Epithelial cell of proximal tubule (primary cell): ENCODE measurements at places on chromosomes 7 and 10. TPM values are rescaled to one million over a fixed set of nuclear protein-coding genes. Genes with fewer than 3 reads are reported as not detected.
A peak's percentile ranks its signal among the peaks of the same experiment; 100 is the strongest.

DNA sequence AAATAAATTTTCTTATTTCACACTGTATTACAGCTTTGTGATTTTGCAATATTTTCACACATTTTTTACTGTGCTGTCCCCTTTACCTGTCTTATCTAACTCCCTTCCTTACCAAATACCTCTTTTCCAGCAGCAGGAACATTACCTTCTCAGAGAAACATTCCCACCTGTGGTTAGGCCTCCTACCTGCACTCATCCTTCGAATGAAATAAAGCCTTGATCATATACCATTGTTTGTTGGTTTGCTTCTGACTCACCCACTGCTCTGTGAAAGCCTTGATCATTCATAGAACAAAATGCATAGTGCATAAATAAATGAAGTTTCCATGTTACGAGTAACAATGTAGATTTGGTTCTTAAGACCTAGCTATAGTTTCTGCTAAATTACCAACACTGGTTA is 256.3 kb downstream of the ARL4A start:
- no peak for DNase-seq

DNA sequence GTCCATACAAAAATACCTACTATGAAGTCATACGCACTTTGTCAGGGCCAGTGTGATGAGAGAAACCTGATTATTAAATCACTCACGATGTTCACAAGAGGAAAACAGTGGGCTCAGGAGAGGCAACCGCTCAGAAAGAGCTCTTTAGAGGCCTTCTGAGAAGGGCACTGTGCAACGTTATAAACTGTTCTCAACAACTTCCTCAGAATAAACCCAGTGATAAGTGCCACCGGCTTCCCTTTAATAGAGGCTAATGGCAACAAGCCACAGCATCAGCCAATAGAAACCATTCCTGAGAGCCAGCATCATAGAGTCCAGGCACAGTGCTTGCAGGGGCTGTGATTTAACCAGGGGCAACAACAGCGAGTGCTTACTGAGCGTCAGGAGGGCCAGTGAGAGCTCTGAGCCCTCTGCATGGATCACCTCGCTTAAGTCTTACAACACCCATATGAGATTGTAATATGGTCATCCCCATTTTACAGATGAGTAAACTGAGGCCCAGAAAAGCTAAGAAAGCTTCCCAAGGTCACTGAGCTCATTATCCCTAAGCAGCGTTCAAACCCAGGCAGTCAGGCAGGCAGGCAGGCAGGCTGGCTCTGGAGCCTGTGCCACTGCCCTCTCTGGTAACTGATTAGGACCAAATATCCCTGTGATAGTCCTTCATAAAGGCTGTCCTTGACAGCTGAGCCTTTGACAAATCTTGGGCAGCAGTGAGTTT is 30.9 kb upstream of the ATXN7L1 start:
- no peak for DNase-seq

GRCh38 chr10:99292159-99292558 is 37.0 kb upstream of the CNNM1 start:
- DNase-seq = peak; percentile 15

DNA sequence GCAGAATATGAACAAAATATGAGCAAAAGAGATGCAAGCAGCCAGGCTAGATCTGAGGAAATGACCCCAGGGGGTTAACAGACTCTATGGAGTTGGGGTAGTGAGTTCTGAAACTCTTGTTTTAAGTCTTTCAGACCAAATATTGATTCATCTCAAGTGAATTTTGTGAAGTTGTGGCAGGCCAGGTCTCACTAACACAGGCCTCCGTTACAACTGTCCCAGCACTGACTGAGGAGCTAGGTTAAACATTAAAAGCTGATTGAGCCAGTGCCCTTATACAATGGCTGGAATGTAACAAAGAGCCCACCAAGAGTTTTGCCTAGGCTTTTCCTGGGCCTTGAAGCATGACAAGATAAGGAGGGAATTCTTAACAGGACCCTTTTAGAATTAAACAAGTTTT is 192.3 kb upstream of the STK17A start:
- DNase-seq = peak; percentile 39

INHBA gene
- total RNA-seq = 5.9 and 8.9 TPM in 2 replicates

DNA sequence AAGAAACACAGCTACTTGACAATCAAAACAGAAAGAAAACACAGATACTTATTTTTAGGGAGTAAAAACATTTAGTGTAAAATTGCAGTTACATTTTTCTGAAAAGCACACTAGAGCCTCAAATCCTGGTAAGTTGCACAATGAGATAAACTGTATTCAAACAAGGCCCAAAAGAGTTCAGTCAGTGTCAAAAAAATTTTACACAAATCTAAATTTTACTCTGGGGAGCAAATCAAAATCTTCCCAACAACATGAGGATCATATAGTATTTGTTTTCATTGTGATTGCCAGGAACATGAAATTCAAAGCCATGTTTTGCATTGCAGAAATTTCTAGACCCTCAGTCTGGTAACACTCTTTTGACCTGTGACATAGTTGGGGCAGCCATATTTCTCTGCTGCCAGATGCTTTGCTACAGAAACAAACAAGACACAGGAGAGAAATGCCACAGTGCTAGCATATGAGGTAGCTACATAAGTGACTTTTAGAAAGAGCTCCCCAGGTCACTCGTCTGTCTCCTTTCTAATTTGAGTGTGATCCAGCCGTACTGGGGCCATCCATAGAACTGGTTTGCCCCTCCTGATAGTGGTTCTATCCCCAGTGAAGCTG is 49.6 kb downstream of the PDE1C start:
- no peak for DNase-seq

GRCh38 chr7:158976468-158976848 is 120.1 kb downstream of the DYNC2I1 start:
- no peak for DNase-seq

LRRTM3 gene
- total RNA-seq = 0.06 TPM in 1 of 2 replicates, not detected in the other

DNA sequence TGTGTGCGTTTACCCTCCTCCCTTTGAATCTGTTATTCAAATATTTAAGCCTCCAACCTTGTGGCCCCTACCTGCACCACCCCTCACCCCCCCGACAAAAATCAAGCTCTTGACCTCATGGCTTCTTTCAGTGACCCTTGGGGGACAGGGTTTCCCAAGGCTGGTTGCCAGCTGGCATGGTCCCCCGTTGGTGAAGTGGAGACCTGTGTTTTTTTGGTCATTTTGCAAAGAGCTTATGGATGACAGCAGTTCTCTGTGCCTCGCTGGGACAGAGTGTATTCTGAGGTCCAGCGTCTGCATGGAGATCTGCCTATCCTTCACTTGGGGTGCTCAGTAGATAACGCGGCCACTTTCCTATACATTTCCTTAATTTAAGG is 111.0 kb downstream of the TCF7L2 start:
- DNase-seq = no peak

- DNase-seq = no peak
Observed at GRCh38 chr7:65892161-65892560, 19.3 kb downstream of the VKORC1L1 start.

DNA sequence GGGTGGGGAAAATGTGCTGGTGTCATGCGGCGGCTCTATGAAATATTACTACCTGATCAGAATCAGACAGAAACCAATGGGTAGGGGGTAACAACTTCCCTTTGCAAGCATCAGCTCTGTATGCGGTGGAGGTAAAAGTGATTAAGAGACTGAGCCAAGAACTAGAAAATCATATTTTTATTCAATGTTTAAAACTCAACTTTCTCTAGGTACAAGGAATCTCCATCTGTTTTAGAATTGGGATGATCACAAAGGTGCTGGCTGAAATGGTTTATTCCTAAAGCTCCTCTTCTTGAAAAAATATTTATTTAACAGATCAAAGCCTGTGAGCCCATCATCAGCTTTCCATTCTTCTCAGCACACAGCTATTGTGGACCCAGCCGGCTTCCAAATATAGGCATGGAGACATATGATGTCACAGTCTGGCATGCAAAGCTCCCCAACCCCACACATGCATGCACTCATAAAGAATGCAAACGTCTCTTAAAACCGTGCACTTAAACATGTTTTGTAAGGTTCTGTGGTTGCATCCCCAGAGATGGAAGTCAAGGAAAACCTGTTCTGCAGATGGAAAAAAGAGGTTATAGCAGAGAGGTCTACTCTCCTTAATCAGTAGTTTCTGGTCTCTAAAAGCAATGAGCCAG is 126.0 kb downstream of the SKIDA1 start:
- DNase-seq = peak; percentile 22

DNA sequence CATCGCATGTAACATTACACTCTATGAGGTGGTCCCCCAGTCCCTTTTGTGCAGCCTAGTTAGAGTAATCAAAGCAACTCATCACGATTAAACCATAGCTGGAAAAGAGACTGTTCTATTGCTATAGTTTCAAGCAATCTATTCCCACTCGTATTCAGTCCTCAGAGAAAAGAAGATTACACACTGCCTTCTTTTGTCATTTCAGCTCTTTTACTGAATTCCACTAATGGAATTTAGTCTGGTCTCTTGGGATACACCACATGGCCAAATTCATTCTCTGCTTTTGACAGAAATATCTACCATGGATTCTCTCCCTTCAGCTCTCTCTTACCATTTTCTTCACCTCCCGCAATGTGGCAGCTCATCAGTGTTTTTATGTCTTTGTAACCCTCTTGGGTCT is 108.9 kb upstream of the HDAC9 start:
- DNase-seq = no peak

DNA sequence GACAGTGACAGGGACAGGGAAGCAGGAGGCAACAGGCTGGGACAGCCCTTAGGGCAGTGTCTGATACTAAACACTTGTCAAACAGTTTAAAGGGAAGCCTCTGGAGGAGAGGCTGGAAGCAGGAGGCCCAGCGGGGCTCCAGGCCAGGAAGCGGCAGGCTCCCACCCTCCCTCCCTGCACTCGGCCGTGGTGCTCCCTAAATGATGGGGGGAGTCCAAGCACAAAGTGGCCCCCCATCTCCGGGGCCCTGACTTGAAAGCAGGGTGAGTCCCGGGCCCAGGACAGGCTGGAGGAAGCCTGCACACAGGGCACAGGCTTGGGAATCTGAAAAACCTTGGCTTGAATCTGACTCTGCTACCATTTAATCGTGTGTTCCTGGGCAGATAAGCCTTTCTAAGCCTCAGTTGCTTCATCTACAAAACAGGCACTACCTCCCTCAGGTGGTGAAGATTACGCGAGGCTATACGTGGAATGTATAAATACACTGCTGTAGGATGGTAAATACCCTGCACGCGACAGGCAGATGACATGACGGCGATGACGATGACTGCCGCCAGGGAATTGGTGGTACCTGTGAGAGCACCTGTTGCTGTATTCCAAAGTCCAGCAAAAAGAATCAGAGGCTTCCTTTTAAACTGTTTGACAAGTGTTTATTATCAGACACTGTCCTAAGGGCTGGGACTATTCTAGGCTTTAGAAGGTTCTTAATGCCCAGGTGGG is 34.1 kb downstream of the GBX1 start:
- DNase-seq = no peak

PRPS1L1 gene
- total RNA-seq = not detected in 2 replicates

GIMAP1 gene
- not detected in 2 replicates for total RNA-seq

CLCN1 gene
- total RNA-seq = not detected in 2 replicates

GRCh38 chr7:4794591-4795350 is 19.3 kb downstream of the AP5Z1 start:
- DNase-seq = no peak

SGPL1 gene
- total RNA-seq = 32.8 and 35.7 TPM in 2 replicates

DNA sequence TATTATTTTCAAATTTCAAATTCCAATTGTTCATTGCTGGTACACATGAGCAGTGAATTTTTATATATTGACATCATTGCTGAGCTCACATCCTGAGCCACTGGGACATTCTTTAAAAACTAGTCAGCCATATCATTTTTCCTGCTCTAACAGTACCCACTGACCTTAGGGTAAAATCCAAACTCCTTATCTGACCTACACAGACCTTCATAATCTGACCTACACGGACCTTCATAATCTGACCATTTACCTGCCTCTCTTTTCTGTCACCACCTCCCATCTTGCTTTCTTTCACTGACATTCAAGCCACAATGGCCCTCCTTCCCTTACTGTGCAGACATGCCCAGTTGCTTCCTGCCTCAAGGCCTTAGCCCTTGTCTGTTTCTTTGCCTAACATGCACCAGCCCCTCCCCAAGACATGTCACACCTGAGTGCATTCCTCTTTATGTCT is 16.1 kb upstream of the CUZD1 start:
- DNase-seq = peak; percentile 67

GRCh38 chr7:134995239-134996096 is 9.2 kb downstream of the AGBL3 start:
- no peak for DNase-seq

GRCh38 chr10:5344746-5345145 is 20.0 kb upstream of the UCN3 start:
- peak; percentile 43 for DNase-seq

ASAH2 gene
- total RNA-seq = 0.14 and 0.46 TPM in 2 replicates

KNDC1 gene
- 0.06 and 0.65 TPM in 2 replicates for total RNA-seq

GRCh38 chr10:122264436-122264835 is 6.7 kb upstream of the BTBD16 start:
- no peak for DNase-seq

GRCh38 chr7:72140566-72140965 is 271.6 kb downstream of the CALN1 start:
- no peak for DNase-seq

- DNase-seq = no peak
Observed at GRCh38 chr10:26621889-26622711, 75.4 kb upstream of the PDSS1 start.

SAP25 gene
- total RNA-seq = 1.7 TPM in 1 of 2 replicates, not detected in the other

DNA sequence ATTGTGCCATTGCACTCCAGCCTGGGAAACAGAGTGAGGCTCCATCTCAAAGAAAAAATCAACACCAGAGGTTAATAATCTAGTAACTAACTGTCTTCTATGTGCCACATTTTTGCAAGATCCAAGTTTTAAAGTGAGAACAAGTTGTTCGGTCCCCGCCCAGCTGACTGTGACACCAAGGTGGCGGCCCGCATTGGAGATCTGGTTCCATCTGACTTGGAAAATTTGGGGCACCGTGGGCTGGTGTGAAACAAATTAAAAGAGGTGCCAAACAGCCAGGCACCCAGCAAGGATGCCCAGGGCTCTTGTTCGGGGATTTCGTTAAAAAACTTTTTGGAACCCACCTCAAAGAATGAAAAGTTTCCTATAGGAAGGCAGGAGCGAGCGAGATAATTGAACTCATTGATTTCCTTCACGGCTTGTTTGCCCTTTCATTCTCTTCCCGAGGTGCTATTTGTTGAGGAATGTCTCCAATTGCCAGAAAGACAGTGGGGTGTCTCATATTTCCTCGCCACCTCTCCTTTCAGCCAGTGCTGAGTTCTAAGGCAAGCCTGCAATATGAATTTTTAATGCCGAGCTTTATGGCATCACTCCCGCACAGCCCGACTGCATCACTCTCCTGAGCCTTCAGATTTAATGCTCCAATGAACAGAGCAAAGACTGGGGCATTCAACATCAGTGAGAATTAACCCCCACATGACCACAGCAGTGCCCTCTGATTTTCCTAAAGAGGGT is 156.9 kb upstream of the SH2B2 start:
- DNase-seq = no peak

DNA sequence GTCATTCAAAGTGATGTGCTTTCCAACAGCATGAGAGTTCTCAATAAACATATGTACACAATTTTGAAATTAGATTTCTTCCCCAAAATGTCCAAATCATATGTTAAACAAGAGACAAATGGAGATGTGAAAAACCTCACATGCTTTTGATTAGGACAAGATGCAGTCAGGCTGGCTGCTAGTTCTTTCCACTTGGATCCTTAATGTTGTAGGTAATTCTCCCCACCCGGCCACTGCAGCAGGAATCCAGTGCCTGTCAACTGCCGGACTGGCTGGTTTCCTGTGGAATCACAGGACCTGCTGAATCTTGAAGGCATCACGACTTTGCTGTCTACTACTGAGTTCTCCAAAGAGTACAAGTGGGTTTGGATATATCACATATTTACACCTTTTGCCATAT is 138.6 kb upstream of the AKR1E2 start:
- no peak for DNase-seq

RPEL1 gene
- 0.06 and 0.07 TPM in 2 replicates for total RNA-seq
